Bronchial smooth muscle cell (primary cell): ENCODE measurements at places on chromosomes 4 and X. TPM values are rescaled to one million over a fixed set of nuclear protein-coding genes. Genes with fewer than 3 reads are reported as not detected.

Gene S100P
- total RNA-seq = 0.32 and 1.4 TPM in 2 replicates

Gene ADH7
- total RNA-seq = 0.32 TPM in 1 of 2 replicates, not detected in the other

Gene BEND4
- not detected in 2 replicates for total RNA-seq

Gene PRDM8
- total RNA-seq = 2.1 and 2.7 TPM in 2 replicates

Gene SMC1A
- 5.7 and 5.9 TPM in 2 replicates for total RNA-seq

Gene LEF1
- not detected in 2 replicates for total RNA-seq

Gene AFP
- total RNA-seq = 0.95 and 2.9 TPM in 2 replicates

Gene MEPE
- not detected in 2 replicates for total RNA-seq

Gene FGFBP2
- total RNA-seq = not detected in 2 replicates

Gene CASP6
- 29.9 and 35.0 TPM in 2 replicates for total RNA-seq

Gene SLC26A1
- 0.43 and 0.47 TPM in 2 replicates for total RNA-seq

Gene PALLD
- total RNA-seq = 48.2 and 62.4 TPM in 2 replicates

Gene PHOX2B
- total RNA-seq = not detected in 2 replicates

Gene ANK2
- 241 and 284 TPM in 2 replicates for total RNA-seq

Gene TLR2
- total RNA-seq = 0.17 and 0.32 TPM in 2 replicates
